ENCODE measurements at places on chromosomes 13 and 19.

- DNase-seq: no peak
These were observed 18.0 kb downstream of the MBNL2 start for GRCh38 chr13:97239943-97240787.

DNA sequence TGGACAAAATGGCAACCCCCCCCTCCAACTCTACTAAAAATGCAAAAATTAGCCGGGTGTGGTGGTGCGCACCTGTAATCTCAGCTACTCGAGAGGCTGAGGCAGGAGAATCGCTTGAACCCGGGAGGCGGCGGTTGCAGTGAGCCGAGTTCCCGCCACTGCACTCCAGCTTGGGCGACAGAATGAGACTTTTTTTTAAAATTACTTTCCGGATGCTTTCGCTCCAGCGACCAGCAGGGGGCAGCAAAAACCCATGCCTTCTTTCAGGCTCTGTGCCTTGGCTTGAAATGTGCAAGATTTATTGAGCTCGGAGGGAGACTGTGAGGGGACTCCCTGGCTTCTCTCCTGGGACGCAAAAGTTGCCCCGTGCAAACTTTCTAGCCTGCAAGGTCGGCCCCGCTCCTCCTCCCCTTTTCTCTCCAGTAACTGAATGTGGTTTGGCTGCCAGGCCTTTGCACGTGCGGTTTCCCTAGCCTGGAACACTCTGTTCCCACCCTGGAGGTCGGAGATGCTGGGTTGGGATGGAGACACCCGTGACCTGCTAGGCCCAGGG lies 61.4 kb upstream of the NFIC start:
- DNase-seq: no peak

GRCh38 chr13:87120476-87120875 lies 550.7 kb upstream of the SLITRK5 start:
- no peak for DNase-seq

DNA sequence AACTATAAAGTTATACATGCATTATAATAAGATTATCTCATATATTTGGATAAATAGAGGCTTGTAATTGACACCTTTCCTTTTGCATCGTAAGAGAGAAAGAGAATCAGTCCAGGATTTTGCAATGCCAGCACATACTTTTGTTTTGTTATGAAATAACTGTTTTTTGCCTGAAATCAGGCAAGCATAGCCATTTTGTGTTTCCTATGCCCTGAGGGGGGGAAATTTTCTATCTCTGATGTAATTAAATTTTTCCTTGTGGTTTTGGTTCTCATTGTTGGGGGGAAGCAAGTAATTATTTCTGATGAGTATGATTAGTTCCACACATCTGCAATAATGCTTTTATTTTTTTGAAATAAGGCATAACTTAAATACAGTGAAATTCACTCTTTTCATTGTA lies 229.4 kb downstream of the NDFIP2 start:
- DNase-seq: no peak

DNA sequence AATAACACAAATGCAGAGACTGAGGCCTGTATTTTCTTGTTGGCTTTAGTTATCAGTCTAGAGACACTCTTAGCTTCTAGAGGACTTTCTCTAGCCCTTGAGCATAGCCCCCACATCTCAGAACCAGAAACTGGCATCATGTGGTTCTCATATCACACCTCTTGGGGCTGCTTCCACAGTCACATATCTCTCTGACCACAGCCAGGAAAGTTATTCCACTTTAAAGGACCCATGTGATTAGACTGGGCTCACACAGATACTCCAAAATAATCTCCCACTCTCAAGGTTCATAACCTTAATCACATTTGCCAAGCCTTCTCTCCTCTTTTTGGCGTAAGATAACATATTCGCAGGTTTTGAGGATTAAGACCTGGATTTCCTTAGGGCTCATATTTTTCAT lies 846.9 kb upstream of the MIR17HG start:
- no peak for DNase-seq

DNA sequence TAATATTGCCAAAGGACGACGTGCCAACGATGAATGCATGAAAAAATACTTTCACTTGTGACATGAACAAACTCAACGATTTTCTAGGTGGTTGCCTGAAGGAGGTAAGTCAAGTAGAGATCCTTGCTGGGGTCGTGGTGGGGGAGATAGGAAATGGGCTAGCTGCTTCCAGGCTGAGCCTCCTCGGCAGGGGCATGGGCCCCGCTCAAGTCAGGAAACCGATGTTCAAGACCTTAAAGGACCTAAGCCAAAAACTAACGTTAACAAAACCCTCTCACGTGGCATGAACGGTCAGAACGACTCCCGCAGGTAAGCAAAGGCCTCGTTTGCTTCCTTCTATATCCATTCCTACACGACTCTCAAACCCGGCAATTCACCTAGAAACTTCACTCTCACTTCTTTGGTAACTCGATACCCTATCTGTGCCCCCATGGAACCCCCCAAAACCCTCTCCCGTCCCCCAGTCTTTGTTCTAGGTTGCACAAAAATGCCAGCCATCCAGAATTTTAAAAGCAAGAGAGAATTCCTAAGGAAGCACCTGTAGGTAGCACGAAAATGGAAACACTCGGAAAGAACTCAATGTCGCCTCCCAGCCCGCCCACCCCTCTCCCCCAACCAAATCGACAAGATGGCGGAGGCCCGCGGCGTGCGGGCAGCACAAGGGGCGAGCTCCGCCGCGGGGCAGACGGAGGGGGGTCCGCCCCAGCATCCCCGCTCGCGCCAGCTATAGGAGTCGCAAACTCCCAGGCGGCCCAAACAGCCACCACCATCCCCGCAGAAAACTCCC lies 13.6 kb downstream of the ACP4 start:
- no peak for DNase-seq

DNA sequence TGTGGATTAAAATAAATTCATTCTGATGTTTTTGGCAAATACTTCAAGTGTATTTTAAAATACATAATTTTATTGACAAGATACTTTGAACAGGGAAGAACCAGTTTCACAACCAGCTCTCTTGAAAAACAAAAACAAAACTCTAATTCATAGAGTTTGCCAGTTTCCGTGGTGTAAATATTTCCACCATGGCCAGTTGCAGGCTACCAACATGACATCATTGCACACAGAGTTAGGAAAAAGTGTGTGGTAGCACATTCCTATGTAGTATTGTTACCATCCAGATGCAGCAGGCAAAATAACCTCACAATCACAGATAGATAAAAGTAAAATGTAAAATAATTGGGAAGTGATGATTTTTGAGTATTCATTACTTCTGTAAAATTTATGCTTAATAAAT lies 7.7 kb upstream of the RNF113B start:
- DNase-seq: no peak

DNA sequence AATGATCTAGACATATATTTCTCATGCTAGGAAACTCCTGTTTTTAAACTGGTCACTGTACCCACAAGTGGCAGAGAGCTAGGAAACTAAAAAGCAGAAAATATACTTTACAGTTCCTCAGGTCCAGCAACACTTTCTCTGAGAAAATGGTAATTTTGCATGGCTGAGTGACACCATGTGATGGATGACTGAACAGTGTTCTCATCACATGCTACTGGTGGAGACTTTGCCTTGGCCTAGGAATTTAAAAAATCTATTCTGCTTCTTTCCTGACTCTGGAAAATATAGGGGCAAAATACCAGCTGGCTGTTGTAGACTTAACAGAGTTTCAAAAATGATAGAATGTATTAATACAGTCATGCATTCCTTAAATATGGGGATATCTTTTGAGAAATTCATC lies 50.0 kb downstream of the LATS2 start:
- no peak for DNase-seq

GRCh38 chr13:31072041-31072440 lies 89.7 kb downstream of the HSPH1 start:
- DNase-seq: no peak

- DNase-seq: no peak
These were observed 27.0 kb downstream of the TEX29 start for GRCh38 chr13:111347438-111347837.

GRCh38 chr13:112254061-112254818 lies 121.9 kb upstream of the SPACA7 start:
- no peak for DNase-seq

DNA sequence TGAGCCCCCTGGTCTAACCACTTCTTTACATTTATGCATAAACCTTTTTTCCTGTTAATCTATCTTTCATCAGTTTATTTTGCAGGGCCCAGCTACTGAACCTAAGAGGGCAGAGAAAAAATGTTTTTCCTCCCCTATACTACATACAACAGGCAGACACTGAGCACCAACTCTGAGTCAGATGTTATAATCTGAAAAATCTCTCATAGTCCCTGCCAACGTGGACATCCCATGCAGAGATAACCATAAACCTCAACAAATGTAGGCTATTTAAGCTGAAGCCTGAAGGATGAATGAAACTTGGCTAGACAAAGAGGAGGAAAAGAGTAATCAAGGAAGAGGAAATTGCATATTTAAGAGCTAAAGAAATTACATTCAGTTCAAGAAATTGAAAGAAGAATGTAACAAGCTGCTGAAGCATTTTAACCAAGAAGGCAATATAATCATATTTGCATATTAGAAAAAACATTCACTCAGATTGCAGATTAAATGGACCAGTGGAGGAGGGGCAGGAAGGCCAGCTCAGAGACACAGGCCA lies 2.6 kb downstream of the NEK3 start:
- no peak for DNase-seq

Data from H54 (cell line).